ENCODE measurements at places on chromosomes 2 and 18.

DNA sequence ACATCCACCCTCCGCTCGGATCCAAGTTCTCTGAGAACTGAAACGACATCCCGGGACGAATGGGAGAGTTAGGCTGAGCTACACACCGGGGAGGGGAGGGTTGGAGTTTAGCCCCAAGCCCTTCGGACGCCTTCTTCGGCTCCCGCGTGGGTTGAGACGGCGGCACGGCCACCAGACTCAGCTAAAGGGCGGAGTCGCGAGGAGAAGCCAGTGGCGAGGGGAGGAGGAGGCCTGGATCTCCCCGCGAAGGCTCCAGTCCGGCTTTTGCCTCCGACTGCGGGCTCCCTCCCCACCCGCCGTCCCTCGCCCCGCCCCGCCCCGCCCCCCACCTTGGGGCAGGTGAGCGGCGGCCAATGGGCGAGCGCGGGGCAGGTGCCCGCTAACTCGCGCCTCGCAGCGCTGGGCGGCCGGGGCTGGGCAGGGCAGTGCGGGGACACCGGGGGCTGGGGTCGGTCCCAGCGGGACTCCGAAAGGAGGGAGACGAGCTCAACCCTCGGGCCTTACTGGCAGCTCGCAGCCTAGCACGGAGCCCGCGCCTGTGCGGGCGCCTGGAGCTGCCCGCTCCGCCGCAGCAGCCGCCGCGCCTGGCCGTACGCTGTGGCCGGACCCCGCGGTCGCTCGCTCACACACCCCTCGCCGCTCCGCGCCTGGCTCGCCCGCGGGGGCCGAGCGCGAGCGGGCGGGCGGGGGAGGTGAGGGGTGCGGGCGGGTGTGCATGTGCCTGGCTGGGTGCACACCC lies at the start of gene EMX1:
TSS of gene EMX1 (plus strand) at position 382 of the 739 bp plus-strand sequence. CDS start at position 716, 334 bp downstream.
- H3K4me3 ChIP-seq = peak within 1 kb of the TSS; percentile 67
- peaks cover 17% of the 10 kb centered on the region for H3K4me1 ChIP-seq
- no peak within 1 kb of the TSS for H3K27ac ChIP-seq
- H3K36me3 ChIP-seq = no peaks in the 10 kb centered on the region

GRCh38 chr18:31041271-31042083 lies 1.1 kb downstream of the DSC3 start:
- peak overlapping the region; percentile 93 for H3K4me3 ChIP-seq
- peak; percentile 49 for DNase-seq
- H3K36me3 ChIP-seq = no peaks in the 10 kb centered on the region
- H3K27me3 ChIP-seq = peaks cover 74% of the 10 kb centered on the region
- no peak overlapping the region for H3K27ac ChIP-seq

GRCh38 chr2:241874277-241874925 lies 4.9 kb downstream of the RTP5 start:
- H3K36me3 ChIP-seq = peaks cover 7% of the 10 kb centered on the region
- H3K27me3 ChIP-seq = peaks cover 13% of the 10 kb centered on the region
- no peak overlapping the region for H3K4me3 ChIP-seq
- peaks cover 5% of the 10 kb centered on the region for H3K4me1 ChIP-seq
- no peak for DNase-seq

DNA sequence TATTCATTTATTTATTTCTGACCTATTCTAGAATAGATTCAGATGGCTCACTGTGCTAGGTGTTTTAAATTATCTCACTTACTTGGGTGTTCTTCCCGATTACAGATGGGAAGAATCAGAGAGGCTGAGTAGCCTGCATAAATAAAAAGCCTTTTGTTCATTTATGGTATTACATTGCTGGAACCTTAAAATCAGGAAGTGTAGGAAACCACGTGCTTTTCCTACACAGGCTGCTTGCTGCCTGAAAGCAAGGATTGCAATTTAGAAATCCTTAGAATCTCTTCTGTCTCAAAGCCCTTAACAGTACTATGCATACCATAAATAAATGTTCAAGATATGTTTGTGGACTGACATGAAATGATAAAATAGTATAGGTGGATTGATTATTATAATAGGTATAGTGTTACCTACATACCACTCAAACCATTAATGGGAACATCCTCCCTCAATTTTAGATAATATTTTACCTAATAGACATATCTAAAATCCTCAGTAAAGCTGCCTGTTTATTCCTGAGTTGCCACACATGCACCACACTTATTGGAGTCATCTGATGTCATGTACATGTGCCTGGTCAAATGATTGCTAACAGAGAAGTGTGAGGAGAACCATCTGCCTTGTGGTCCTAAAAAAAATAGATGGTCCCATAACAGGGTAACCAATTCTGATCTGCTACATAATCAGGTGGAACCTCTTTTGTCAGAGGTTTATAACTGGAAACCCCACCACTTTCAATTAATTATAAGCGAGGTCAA lies 73.5 kb upstream of the C2orf15 start:
- no peak for DNase-seq
- H3K4me3 ChIP-seq = no peak overlapping the region

DNA sequence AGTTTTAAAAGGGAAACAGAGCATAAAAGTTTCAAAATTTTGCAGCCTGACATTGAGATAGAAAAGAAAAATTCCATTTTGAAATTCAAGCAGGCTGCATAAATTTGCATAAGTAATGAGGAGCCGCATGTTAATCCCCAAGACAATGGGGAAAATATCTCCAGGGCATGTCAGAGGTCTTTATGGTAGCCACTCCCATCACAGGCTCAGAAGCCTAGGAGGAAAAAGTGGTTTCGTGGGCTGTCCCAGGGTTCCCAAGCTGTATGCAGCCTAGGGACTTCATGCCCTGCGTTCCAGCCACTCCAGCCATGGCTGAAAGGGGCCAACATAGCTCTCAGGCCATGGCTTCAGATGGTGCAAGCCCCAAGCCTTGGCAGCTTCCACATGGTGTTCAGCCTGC lies 108.8 kb downstream of the SLC4A10 start:
- DNase-seq = no peak
- H3K36me3 ChIP-seq = no peaks in the 10 kb centered on the region
- no peak overlapping the region for H3K4me3 ChIP-seq
- no peaks in the 10 kb centered on the region for H3K27me3 ChIP-seq
- no peak overlapping the region for H3K27ac ChIP-seq

GRCh38 chr2:127770973-127771735 lies 39.8 kb downstream of the WDR33 start:
- no peak overlapping the region for H3K4me3 ChIP-seq
- H3K36me3 ChIP-seq = peaks cover 43% of the 10 kb centered on the region
- H3K4me1 ChIP-seq = peaks cover 17% of the 10 kb centered on the region
- H3K27ac ChIP-seq = peak overlapping the region; percentile 87
- no peak for DNase-seq

DNA sequence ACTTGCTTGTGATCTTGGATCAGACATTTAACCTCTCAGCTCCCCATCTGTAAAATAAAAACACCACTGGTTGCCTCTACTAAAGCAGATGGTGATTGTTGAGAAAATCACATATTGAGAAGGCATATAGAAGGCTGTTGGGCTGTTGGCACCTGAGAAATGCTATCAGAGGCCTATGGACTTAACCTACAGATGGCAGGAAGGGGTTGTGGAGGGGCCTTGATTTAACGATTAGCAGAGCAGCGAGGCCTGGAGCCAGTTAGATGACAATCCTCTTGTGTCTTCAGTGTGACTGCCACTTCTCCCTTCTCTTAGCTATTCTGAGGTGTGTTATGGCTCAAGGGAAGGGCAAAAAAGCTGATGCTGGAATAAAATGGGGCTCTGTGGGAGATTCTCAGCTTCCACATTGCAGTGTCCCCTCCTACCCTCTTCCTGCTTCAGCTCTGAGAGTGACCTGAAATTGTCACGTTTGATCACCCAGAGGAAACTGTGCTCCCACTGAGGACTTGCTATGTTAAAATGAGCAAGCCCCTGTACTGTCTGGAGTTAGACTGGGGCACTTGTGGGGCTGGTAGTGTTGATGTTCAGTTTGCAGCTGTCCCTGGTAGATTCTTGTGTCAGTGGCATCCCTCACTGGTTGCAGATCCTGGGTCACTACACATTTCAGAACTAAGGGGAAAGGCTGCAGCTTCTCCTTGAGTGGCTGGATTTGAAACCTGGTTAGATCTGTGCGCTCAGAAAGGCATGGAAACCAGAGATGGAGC lies 31.5 kb downstream of the CXCR4 start:
- no peak for DNase-seq
- peaks cover 6% of the 10 kb centered on the region for H3K27me3 ChIP-seq
- H3K36me3 ChIP-seq = peaks cover 4% of the 10 kb centered on the region
- H3K27ac ChIP-seq = peak overlapping the region; percentile 74
- peaks cover 22% of the 10 kb centered on the region for H3K4me1 ChIP-seq
